Activated CD8-positive, alpha-beta memory T cell treated with anti-CD3 and anti-CD28 coated beads for 1 hour (primary cell): ENCODE measurements at places on chromosomes 2 and 18.

- no peak for DNase-seq
Observed at GRCh38 chr2:46171411-46171953, 125.7 kb upstream of the EPAS1 start.

- no peak for DNase-seq
Observed at GRCh38 chr2:21693081-21693480, 569.3 kb downstream of the TDRD15 start.

- DNase-seq = no peak
Observed at GRCh38 chr2:68238955-68239822, 13.1 kb downstream of the PPP3R1 start.

DNA sequence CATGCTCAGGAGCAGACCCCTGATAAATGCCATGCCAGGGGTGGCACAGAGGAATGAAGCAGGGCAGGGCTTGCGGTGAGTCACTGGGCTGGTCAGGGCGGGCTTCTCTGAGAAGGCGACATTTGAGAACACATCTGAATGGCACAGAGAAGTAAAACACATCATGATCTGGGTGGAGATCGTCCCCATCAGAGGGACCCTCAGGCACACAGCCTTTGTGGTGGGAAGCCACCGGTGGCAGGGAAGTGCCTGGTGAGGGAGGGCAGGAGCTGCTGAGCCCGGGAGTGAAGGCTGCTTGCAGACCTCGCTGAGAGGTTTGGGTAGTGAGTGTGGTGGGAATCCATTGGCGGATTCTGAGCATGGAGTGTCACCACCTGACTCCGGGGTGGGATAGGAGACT lies 44.5 kb downstream of the DCDC2C start:
- no peak for DNase-seq

- DNase-seq = no peak
Observed at GRCh38 chr2:39121523-39122063, 742 bp upstream of the SOS1 start.

DNA sequence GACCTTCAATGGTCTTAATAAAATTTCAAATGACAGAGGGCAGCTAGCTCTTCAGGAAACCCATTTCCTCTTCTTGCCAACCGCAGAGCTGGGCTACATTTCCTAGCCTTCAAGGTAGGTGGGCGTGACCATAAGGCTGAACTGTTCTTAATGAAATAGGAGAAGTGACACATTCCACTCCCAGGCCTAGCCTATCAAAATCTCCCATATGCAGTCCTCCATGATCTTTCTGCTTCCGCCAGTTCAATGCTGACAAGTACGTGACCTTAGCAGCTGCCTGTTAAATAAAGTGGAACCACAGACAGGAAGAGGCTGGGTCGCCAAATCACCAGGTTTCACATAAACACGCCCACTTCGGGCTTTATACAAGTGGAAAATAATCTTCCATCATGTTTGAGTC lies 13.2 kb downstream of the SERPINE2 start:
- no peak for DNase-seq

DNA sequence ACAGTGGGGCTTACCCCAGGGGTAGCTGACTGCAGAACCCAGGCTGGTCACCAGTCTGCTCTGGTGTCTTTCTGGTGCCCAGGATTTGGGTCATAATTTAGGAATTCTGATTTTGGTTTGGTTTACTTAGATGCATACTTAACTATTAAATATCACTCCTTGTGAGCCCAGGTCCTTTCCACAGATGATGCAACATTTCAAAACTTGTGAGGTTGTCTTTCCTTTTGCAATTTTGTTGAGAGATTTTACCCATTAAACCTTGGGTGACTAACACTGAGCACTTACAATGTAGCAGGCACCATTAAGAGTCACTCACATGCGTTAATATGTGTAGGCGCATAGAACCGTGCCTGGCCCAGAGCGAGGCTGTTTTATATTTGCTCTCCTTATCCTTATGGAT lies 61.8 kb upstream of the RPL31 start:
- no peak for DNase-seq

- no peak for DNase-seq
Observed at GRCh38 chr18:34003687-34004086, 221.0 kb downstream of the NOL4 start.

- no peak for DNase-seq
Observed at GRCh38 chr2:145407-145806, 99.1 kb upstream of the FAM110C start.

GRCh38 chr2:224412141-224413015 lies 10.5 kb upstream of the FAM124B start:
- DNase-seq = no peak

DNA sequence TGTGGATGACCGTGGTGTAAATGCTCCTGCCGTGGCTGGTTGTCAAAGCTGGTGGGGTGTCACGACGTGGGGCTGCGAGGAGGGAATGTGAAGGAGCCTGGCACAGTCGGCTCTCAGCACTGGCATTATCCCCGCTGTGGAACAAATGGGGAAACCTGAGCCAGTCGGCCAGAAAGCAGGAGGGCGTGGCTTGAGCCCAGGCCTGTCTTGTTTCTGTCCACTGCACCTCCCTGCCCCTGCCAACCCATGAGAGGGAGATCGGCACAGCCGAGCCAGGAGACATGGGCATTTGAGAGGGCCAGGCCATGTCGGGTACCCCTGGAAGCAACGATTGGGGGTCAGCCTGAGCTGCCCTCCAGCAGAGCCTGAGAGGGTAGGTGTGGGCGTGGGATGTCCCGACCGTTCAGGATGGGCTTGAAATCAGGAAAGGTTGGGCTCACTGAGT lies 44.5 kb downstream of the PDIA6 start:
- DNase-seq = no peak

GRCh38 chr2:68669651-68670050 lies 26.3 kb downstream of the PROKR1 start:
- no peak for DNase-seq

GRCh38 chr2:29841386-29842004 lies 79.9 kb downstream of the ALK start:
- DNase-seq = no peak

DNA sequence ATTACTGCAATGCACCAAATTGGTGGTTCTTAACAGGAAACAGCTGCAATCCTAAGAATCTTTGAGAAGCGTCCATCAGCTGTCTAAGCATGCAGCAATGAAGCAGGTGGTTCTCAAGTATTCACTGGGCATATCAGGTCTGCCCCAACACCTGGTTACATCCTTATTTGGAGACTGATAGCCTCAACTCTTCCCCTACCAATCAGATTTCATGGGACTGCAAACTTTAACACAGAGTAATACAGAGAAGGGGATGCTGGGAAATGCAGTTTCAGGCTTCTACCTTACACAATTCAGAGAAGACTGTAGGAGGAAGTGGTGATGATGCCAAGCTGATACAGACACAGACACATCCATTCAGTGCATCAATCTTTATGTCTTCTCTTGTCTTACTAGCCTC lies 240.5 kb downstream of the BCL2 start:
- no peak for DNase-seq

GRCh38 chr2:177604271-177605065 lies 211.9 kb downstream of the AGPS start:
- DNase-seq = no peak

GRCh38 chr2:190896477-190896876 lies 15.9 kb downstream of the GLS start:
- DNase-seq = no peak

DNA sequence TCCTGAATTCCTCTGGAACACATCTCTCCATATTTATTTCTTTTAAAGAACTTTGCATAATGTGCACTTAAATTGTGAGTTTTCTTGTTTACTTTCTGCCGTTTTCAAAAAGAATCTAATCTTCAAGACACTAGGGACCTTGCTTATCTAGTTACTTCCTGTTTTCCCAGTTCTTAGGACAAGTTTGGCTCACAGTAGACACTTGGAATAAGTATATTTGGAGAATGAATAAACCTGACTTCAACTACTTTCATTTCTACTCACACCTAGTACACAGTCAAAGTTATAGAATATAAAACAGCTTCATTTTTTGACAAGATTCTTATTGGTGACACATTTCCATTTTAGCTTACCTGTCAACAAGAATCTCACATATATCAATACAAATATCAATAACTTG lies 155.6 kb upstream of the CCDC195 start:
- DNase-seq = no peak

DNA sequence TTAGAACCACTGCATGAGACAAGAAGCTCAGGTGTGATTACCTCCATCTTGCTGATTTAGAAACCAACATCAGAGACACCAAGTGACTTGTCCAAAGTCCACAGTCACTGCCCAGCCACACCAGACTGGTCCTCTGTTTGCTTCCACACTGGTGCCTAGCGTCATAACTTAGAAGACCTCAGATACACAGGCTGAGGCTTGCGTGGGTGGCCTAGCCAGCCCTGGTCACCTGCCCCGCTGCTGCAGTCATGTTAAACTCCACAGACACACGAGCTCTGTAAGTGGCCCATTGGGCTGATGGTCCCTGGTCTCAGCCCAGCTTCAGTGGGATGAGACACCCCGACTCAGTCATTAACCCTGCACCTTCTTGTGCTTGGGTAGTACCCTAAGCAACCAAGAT lies 47.1 kb downstream of the CNGA3 start:
- DNase-seq = no peak

GRCh38 chr2:135151615-135152014 lies 99.5 kb downstream of the RAB3GAP1 start:
- DNase-seq = no peak

- no peak for DNase-seq
Observed at GRCh38 chr2:211948932-211949331, 589.7 kb downstream of the ERBB4 start.

- no peak for DNase-seq
Observed at GRCh38 chr18:42229211-42230210, 274.5 kb downstream of the PIK3C3 start.

- DNase-seq = no peak
Observed at GRCh38 chr2:201858281-201859184, 52.2 kb downstream of the CDK15 start.
